ENCODE measurements at places on chromosomes 6 and 20.

DNA sequence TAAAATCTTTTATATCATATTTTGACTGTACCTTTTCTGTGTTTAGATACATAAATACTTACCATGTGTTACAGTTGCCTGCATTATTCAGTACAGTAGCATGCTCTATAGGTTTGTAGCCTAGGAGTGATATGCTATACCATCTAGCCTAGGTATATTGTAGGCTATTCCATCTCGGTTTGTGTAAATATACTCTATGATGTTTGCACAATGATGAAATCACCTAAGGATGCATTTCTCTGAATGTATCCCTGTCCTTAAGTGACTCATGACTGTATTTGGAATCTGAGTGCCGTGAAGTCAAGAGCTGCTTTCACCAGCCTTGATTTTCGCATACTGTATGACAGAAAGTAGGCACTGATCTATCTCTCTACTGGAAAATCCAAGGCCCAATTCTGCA, 129.9 kb downstream of the UTRN start:
- DNase-seq = no peak

DNA sequence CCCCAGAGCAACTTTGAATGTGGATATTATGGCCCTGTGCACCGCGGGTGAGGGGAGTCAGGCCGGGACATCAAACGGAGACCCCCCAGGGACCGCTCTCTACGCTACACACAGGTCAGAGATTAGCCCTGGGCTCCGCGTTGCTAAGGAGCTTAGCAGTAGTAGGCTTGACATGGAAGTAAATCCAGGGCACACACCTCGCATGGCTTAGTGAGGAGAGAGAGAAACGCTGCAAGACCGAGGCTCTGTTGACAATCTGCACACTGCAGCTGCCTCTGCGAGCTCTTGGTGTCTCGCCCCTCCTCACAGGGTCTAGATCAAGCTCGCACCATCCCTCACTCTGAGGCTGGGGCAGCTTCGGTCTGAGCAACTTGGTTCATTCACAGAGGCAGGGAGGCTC, 116.1 kb upstream of the CDH4 start:
- DNase-seq = no peak

DNA sequence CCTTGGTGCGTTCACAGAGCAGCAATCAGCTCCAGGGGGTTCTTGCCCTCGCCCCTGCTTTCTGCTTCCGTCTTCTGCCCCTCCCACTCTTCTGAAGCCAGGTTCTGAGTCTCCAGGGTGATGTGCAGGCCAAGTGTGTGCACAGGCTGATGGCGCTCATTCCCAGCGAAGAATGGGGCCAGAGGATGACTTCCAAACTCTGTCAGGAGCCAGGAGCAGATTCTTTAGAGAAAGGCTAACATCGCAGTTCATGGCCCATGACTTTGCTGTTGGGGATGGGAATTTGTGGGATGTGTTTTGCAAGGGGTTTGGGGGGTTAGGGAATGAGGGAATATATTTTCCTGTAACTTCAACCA, 56.1 kb upstream of the CCN6 start:
- DNase-seq = no peak

DNA sequence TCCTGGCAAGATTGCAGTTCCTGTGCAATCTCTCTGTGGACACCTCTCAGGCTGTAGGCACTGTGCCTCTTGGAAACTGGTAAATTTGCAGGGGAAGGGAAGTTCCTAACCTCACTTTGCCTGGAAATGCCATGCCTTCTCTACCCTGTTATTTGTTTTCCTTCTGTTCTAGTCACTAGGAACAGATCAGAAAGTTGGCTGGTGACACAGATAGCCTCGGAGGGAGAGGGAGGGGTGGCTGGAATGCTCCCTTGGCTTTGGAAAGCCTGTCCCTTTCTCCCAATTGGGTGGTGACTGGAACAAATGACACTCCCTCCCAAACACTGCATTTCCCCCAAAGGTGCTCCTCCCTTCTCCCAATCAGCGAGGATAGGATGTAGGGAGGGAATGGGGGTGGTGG, 131.5 kb upstream of the F13A1 start:
- no peak for DNase-seq

DNA sequence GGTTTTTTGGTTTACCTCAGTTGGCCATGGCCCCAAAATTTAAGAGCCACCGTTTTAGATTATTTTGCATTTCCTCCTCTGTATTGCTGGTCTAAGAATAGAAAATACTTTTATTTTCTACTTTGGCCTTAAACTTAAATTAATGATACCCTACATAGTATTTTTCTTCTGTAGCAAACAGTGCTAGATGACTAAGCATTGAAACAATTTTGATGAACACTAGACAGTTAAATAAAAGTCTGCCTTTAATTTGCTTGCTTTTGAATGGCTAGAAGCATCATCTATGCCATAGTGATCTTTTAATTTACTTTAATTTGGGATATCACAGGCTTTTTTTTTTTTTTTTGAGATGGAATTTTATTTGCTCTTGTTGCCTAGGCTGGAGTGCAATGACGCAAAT, 106.4 kb downstream of the CD109 start:
- no peak for DNase-seq

- peak; percentile 68 for DNase-seq
These were observed 126.9 kb downstream of the MRPL14 start for GRCh38 chr6:44000164-44000842.

GRCh38 chr20:39081255-39081654, 119.1 kb downstream of the DHX35 start:
- peak; percentile 74 for DNase-seq

- DNase-seq = no peak
These were observed 8.7 kb upstream of the SALL4 start for GRCh38 chr20:51811042-51811355.

DNA sequence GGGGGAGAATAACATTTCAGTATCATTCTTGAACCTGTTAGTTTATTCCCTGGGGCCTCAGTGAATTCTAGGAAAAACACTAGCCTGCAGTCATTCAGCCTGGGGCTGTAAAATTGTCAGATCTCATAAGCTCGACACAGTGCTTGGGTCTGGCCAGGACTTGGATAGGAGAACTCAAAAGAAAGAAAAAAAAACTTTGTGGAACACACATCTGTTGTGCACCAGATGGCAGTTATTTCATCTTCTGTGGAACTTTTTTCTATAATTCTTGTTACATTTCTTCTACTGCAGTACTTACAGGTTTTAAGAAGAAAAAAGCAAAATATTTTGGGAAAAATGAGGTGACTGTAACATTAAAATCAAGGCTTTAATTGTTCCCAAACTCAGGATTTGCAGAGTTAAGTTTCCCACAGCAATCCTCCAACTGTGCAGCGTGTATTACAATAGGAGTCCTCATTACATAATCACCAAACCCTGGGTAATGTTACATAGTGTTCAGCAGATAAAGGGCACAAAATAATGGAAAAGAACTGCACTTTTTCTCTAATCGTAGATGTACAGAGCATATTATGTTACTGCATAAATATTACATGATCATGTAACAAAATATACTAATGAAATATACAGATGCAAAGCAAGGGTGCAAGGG, 531.1 kb upstream of the CITED2 start:
- DNase-seq = no peak

- DNase-seq = no peak
These were observed 203.4 kb upstream of the STXBP5 start for GRCh38 chr6:147000545-147001488.

DNA sequence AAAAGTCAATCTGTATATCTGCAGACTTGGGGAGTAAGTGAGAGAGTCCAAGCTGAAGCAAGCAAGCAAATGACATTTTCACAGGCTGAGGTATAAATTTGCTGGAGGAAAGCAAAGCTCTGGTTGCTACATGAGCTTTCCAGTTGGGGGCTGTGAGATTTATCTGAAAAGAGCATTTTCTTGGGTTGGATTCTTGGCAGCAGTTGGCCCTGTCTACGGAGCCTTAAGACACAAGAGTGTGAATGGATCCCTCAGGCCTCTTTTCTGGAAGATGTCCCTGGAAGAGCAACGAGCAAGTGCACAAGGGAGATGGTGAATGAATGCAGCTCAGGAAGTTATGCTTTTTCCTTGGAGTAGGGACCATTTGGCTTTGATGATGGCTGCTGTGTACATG, 30.8 kb downstream of the ISM1 start:
- no peak for DNase-seq

GRCh38 chr20:20192366-20192765, 140.0 kb downstream of the CFAP61 start:
- DNase-seq = no peak

DNA sequence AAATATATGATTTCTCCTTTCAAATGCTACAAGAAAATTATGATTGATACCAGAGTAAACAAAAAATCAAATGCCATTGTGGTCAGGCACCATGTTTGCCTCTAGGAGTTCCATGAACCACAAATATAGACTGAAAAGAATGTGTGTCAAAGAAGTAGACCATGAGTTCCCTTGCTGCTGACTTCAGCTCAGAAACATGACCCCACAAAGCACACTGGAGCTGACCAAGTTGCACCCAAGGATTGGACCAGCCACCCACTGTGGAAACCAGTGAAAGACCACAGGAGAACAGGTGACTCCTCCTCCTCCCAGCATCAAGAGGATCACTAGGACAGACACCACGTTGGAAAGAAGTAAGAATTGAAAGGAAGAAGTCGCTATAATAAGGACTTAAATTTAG, 90.8 kb upstream of the TENT5A start:
- no peak for DNase-seq

DNA sequence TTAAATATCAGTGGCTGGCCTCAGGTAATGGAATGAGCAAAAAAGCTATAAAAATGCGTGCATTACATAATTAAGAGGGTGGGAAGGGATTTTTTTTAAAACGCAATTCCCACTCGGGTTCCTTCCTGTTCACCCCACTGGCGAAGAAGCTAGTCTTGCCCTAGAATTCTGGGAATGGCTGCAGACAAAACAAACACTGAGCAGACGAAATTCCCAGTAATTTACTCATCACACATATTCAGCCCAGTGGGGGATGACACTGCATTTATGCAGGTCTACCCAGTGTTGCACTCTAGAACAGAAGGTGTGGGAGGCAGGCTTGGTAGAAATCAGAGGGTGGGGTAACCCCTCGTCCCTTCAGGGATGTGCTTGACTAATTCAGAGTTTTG, 2695.0 kb upstream of the DEFB115 start:
- DNase-seq = no peak

DNA sequence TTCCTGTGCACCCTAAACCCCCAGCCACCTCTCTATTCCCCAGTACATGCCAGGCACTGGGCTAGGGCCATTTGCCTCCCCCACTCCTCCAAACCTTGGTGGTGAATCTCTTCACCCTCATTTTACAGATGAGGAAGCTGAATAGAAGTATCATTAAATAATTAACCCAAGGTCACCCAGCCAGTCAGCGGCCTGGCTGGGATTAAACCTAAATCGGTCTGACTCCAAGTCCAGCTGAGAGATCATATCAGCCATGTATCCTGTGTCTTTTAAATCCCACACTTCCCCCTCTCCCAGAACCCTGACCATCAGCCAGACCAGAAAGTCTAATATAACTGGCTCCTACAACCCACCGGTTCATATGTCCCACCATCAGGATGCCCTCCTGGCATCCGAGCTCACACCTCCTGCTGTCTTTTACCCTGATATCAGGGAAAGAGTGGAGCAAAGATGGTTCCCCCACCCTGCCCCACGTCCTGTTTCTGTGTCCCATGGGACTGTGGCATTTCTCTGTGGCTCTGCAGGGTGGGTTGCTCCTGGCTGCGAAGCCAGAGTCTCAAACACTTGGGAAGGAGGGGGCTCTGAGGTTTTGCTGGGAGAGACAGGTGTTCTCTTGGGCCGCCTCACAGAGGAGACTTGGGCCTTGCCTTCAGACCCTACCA, 145.3 kb downstream of the VEGFA start:
- no peak for DNase-seq

DNA sequence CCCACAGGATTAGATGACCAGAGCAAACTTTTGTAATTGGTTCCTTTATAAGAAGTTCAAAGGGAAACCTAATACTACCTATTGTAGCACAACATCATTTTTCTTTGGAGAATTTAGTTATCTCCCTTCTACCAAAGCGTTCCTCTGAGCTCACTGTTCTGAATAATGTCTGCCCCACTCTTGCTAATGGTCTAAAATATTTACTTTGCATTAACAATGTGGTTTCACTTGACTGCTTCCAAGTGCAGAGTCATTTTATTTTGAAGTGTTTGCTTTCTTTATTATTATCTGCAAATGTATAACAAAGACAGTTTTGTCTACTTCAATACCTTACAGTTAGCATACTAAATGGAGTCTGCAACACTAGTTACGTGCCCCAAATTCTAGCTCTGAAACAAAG, 15.0 kb downstream of the TRAPPC3L start:
- DNase-seq = no peak

GRCh38 chr6:163120223-163120622, 294.3 kb upstream of the QKI start:
- DNase-seq = no peak

GRCh38 chr6:41226752-41227151, 1.4 kb upstream of the TREML4 start:
- DNase-seq = no peak

GRCh38 chr20:1863296-1863695, 31.9 kb upstream of the SIRPA start:
- DNase-seq = no peak

DNA sequence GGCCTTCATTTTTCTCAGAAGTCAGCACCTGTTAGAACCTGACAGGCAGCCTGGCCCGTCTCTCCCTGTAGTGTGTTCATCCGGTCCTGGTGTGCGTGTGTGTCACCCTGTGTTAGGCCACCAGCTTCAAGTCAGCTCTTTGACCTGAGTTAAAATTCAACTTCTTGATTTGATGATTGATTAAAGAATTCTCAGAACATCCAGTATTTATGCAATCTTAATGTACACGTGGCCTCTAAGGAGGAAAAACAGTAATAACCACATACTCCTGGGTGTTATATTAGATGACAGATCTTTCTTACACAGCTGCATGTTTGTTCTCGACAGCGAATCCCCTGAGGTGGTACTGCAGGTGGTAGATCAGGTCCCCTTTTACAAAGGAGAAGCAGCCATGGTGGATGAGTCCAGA, 19.1 kb upstream of the TMEM217 start:
- DNase-seq = no peak

- no peak for DNase-seq
These were observed 67.9 kb upstream of the BMP5 start for GRCh38 chr6:55943329-55943728.

DNA sequence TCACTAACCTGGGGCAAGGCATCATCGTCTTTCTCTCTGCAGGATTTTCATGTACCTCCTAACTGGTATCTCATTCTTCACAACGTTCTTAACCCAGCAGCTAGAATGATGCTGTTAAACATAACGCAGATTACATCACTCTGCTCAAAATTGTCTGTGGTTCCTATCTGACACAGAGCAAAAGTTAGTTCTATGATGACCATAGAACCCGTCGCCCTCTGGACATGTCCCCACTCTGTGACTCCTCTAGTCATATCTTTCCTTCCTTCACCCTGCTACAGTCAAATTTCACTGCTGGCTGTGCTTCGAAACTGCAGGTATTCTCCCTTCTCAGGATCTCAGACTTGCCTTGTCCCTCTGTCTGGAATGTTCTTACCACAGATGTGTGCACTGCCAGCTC, 87.4 kb upstream of the TPD52L1 start:
- no peak for DNase-seq

- no peak for DNase-seq
These were observed 43.4 kb downstream of the PLCG1 start for GRCh38 chr20:41180599-41181333.

GRCh38 chr6:21189759-21190158, 403.8 kb upstream of the SOX4 start:
- DNase-seq = no peak
